ENCODE measurements at places on chromosomes 4 and X.

- no peak for DNase-seq
Observed at GRCh38 chr4:180456928-180457327, 1786.3 kb upstream of the TENM3 start.

DNA sequence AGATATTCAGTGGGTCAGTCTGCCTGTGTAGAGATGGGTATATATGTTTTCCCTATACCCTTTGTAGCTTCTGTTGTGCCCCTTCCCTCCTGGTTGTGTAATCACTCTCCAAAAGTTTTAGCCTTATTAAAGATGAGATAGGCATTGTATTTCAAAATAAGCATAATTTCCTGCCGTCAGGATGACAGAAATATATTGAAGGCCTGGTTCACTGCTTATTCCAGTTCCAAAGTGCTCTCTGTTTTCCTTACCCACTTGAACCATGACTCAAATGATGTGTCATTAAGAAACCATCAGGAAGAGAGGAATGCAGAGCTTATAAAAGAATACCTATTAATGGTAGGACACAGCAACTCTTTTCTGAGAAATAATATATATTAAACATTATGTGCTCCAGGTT lies 178.5 kb downstream of the GABRB1 start:
- no peak for DNase-seq

DNA sequence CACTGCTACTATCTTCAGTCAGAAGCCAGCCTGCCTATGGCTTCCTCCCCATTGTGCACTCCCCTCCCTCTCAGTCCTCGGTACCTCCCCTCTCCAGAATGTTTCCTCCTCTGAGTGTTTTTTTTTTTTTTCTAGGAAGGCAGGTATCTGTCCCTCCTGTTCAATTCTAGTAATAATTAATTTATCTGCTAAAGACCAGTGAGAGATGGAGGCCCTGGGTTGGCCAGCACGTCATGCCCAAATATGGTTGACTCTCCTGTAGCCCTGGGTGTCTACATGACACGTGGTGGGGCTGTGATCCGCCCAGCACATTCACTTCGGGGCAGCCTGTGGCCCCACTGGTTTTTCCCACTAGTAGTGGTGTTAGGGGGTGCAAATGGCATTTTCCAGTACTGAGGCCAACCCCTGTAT lies 1.8 kb downstream of the FLNA start:
- DNase-seq = no peak

DNA sequence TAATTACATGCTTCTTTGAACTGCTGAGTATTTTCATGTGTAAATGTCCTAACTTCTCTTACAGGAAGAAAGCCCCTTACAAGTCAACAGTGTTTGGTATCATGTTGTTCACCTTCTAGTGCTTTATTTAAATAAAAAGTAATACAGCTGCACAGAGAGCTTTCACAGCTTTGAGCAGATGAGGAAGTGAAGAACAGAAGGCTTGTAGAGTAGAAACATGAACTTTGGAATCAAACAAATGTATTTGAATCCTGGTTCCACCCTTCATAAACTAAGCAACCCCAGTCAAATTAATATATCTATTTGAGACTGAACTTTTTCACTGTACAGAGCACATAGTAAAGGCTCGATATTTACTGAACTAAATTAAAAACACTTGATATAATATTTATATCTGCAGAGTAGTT lies 120.5 kb downstream of the CAMK2D start:
- no peak for DNase-seq

DNA sequence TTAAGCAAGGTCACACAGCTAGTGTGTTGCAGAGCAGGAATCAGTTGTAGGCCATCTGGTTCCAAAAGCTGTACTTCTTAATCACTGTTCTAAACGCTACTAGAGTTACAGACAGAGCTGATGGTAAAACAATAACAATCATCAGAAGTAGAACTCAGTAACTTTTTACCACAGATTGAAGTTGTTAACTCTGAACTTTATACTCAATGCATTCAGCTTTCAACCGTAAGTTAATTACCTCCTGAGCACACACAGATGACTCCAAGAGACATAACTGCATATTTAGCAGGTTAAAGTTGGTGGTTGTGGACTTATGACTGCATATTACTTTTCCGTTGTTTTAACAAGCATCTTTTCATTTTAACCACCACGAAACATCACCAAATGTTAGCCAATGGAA lies 127.3 kb downstream of the PRSS12 start:
- DNase-seq = no peak

DNA sequence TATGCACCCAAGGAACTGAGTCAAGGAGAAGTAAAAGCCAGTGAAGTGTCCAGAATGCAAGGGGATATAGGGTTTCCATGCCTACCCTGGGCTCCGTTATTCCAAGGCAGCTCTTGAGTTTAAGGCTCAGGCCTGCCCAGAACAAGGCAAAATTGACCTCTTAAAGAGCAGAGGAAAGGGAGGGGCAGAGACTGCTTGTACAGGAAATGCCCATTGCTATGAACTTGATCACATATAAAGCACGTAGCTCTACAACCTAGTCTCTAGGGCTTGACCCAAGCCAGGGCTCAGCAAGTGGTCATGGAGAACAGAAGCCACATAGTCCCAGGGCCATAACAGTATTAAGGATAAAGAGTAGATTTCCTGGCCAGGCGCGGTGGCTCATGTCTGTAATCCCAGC lies 58.2 kb upstream of the MSN start:
- DNase-seq = no peak

DNA sequence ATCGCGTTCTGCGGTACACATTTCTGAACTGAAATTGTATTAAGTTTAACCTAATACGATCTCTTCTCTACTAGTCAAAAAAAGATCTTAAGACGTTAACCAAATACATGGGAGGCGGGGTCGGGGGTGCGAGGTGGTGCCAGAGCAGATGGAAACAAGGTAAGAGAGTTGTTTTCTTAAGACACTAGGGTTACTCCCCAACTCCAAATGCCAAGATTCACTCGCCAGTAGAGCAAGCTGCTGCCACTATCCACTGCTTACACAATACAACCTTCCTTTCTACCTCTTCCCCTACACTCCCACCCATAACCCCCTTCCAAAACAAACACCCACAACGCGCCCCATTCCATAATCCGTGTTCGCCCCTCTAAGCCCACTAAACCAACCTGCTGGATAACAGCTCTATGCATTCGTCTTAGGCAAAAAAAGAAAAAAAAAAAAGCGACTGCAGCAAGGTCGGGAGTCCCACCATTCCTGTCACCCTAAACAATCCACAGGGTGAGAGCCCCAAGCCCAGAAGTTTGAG lies 1.3 kb downstream of the LCORL start:
- no peak for DNase-seq

- DNase-seq = no peak
Observed at GRCh38 chr4:150395872-150396271, 186.1 kb upstream of the MAB21L2 start.

DNA sequence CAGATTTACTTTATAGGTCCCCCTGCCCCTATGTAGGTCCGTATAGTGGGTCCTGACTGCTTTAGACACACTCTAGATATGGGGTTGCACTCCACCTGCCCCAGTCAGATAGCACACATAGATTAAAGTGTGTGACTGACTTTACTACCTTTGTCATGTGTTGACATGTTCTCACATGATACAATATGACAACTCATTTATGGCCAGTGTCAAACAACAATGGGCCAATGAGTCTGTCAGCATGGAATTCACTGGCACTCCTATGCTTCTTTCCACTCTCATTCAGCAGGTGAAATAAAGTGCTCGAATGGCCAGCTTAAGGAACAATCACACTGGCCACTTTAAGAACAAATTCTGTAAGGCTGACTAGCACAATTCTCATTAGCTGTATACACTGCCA lies 23.8 kb upstream of the FMR1NB start:
- no peak for DNase-seq

DNA sequence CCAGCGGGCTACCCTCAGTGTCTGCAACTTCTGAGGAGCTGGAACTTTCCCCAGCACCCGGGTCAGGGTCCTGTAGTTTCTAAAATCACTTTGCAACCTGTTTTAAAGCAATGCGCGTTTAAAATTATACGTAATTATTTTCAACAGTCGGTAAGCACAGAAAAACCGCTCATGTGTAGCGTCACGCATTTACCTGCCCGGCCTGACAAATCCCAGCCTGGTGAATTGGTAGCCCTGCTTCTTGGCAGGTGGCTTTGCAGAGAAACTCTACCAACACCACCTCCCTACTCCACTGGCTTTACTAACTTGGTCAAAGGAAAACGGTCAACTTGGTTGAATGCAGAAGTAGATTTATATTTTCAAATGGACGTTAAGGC lies 640 bp downstream of the BANK1 start:
- no peak for DNase-seq

DNA sequence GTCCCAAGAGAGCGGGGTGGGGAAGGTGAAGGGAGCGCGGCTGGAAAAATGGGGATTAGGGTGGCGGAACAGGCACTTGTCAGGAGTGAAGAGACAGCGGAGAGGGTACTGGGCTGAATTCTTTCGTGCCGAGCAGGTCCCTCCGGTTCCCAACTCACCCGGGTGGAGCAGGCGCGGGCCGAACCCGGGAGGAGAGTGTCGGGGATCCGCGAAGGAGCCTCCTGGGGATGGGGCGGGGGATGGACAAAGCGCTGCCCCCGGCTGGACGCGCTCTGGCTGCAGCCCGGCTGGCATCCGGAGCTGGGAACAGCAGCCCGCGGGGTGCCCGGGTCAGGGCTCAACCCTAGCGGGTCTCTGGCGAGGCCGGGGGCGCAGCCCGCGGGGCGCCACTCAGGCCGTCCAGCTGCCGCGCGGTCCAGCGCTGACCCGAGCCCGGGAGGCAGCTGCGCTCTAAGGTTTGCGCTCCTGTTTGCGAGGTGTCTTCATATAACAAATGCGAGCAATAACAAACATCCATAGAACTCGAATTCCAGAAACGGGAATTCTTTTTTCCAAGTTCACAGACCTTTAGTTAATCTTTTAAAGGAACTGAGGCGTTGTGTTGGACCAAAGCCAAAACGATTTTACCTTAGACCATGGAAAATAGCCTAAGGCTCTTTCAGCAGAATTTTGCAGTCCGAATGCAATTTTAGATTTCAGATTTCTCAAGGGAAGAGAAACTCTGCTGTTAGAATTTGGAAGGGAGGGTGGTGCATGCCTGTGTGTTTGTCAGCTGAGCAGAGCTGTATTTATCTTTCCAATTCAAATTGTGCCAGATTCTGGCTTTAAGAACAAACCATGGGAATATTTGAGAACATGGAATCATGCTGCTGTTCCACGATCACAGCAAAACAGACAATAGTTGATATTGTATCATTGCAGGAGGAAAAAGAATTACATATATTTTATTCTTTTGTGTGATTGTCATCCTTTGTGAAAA lies 744 bp downstream of the NPY5R start:
- no peak for DNase-seq

GRCh38 chr4:663438-664428 lies 10.3 kb downstream of the ATP5ME start:
- DNase-seq = peak; percentile 46

DNA sequence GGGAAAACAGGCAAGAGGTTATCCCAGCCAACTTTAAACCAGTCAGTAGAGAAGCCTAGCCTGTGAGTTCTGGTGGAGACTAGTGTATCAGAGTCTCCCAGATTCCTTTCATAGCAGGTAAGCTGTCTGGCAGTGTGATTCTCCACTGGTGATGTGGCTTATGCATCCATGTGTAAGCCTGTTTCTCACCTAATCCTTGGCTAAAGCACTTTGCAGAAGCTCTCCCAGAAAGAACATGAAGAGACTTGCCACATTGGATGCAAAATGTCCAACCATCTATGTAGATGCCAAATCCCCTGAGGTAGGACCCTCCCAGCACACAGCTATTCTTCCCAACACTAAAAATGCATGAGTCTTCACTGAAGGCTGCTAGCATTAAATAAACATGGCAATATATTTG lies 111.7 kb downstream of the CHRNA9 start:
- DNase-seq = no peak

DNA sequence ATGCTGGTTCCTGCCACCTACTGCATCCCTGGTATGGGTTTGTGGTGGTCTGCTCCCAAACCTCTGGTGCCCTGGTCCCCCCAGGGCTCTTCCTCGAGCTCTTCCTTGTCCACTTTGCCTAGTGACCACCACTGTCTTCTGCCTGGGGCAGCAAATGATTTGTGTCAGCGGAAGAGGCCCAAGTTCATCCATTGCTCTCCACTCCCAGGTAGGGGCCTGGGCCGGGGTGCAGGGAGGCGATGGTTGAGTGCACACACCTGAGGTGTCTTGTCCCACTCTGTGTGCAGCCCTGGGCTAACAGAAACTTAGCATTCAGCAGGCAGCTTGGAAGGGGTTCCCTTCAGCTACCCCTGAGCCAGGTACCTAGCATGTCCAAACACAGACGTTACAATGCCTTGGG lies 75.6 kb upstream of the SOX3 start:
- DNase-seq = no peak

- no peak for DNase-seq
Observed at GRCh38 chr4:13521047-13521446, 23.3 kb downstream of the NKX3-2 start.

DNA sequence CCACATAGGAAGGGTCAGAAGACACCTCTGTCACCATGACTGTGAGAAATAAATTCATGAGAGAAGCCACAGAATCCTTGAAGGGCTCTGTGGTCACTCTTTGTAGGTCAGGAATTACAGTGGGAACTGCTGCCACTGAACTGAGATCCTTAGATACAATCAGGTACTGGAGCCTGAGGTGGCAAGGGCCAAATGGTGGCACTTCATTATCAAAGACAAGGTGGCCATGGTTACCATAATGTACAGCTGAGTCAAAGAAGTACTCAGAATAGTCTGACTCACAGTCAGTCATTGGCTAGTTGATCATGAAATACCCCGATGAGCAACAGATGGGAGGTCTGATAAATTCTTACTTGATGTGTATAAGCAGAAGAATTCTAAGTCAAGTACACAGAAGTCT lies 131.9 kb downstream of the RTL3 start:
- DNase-seq = no peak

GRCh38 chr4:78613522-78614321 lies 62.2 kb downstream of the ANXA3 start:
- DNase-seq = no peak

- peak; percentile 62 for DNase-seq
Observed at GRCh38 chr4:81844717-81845116, 373.0 kb upstream of the RASGEF1B start.

GRCh38 chr4:182528819-182529218 lies 285.6 kb downstream of the TENM3 start:
- no peak for DNase-seq

- DNase-seq = no peak
Observed at GRCh38 chr4:119643306-119644042, 14.9 kb upstream of the PDE5A start.

GRCh38 chr4:21226637-21227538 lies 526.6 kb downstream of the PACRGL start:
- DNase-seq = no peak

GRCh38 chr4:14827111-14827510 lies 175.2 kb upstream of the CPEB2 start:
- no peak for DNase-seq

- no peak for DNase-seq
Observed at GRCh38 chr4:18111081-18111480, 89.5 kb upstream of the LCORL start.

All from NCI-H774 (cell line).